ENCODE measurements at places on chromosomes 13 and 19.

GRCh38 chr19:32404933-32405430 lies 588 bp upstream of the DPY19L3 start:
- no peak for DNase-seq

- no peak for DNase-seq
Measured at GRCh38 chr19:44948237-44948636, 2.4 kb downstream of the APOC2 start.

- DNase-seq, result no peak
Measured at GRCh38 chr13:99217461-99218110, 16.9 kb downstream of the UBAC2 start.

DNA sequence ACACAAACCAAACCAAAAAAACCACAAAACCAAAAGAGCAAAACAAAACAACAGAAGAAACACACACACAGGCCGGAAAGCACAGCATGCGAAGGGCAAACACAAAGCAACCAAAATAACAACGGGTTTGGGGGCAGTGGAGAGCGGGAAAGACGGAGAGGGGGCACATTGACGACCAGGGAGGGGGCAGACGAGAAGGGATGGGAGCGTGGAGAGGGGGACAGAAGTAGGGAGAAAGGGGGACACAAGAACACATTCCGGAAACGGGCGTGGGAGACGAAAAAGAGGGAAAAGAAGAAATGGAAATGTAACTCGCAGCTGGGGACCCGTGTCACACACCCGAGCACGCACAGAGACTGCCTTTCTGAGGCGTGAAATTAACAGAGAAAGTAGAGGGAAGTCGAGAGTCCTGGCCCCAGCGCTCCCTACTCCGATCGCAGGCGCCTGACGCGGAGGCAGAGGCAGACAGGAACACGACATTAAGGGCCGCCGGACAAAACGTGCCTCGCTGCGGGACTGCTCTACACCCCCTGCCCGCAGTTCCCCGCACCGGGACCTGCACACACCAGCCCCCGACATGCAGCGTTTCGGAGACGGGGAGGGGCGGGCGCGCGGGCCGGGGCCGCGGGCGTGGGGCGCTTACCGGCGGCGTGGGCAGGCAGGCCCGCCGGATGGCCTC lies 652 bp downstream of the POU4F1 start:
- DNase-seq, result no peak

DNA sequence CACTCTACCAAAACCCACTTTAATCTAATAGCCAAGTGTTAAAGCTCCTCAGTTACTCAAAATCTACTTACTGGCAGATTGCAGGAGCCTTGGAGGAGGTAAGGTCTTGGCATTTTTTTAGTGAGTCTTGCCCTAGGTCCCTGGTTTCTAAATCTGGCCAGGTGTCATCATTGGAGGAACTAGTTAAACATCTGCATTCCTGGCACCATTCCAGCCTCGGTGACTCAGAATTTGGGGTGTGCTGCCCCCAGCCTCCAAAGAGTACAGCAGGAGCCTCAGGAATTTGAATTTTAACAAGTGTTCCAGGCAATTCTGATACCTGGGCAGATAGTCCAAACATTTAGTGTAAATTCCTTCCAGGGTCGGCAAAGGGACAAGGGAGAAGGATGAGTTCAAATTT lies 37.4 kb downstream of the KLF5 start:
- DNase-seq, result no peak

DNA sequence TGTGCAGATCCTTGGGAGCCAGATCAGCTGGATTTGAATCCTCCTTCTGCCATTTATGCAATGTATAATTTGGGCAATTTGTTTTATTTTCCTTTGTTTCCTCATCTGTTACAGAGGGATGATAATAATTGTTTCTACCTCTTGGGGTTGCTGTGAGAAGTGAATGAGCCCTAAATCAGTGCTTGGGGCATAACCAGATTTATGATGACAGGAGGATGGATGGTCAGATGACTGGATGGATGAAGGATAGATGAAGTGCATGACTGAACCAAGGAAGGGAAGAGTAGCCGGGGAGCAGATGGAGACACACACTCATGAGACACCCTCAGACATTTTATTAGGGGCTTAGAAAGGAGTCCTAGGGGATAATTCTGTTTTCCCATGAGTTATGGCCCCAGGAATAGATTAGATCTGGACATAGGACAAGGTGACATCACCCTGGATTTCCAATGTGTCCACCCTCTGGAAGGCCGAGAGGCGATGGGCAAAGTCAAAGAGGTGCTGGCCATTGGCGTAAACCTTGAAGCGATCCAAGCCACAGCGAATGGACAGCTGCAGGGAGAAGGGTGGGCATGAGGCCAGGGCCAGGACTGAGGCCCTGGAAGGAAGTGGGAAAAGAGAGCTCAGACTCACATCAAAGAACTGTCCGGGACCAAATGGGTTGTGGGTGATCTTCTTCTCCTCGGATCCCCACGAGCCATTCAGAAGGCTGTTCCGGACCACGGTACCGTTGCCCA lies 11.2 kb downstream of the LGALS4 start:
- no peak for DNase-seq

- DNase-seq, result no peak
Measured at GRCh38 chr13:110405597-110406450, 98.7 kb downstream of the COL4A2 start.

- no peak for DNase-seq
Measured at GRCh38 chr19:5369962-5370367, 29.4 kb upstream of the PTPRS start.

DNA sequence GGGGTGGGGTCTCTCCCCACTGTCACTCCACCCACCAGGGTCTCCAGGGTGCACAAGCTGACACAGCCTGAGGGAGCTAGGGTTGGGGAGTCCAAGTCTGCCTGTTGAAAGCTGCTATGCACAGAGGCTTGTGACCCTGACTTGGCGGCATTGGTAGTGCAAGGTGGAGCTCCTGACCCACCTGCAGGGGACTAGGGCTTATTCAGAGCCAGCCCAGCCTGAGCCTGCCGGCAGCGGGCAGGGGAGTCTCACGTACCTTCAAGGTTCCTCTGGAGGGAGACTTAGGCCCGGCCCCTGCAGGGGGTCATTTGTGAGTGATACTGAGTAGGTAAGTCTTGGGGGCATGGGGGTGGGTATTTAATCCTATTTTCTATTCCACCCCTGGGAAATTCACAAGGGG lies 4.7 kb downstream of the KCTD15 start:
- DNase-seq, result no peak

DNA sequence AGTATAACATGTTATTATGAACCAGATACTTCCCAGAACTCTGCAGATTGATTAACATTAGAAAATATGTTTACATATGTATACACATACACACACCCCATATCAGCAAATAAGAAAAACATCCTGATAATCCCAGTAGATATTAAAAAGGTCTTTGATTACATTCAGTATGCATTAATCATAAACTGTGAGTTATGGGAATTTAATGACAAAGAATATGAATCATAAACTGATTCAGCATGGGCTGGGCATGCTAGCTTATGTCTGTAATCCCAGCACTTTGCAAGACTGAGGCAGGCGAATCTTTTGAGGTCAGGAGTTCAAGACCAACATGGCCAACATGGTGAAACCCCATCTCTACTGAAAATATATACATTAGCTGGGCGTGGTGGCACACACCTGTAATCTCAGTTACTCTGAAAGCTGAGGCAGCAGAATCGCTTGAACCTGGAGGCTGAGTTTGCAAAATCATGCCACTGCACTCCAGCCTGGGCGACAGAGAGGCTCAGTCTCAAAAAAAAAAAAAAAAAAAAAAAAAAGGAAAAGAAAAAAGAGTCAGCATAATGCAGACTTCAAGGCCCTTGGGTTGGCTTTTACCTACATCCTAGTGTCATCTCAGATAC lies 581.9 kb upstream of the PRR20A start:
- no peak for DNase-seq

GRCh38 chr13:21530656-21531055 lies 71.6 kb upstream of the ZDHHC20 start:
- DNase-seq, result no peak

- DNase-seq, result no peak
Measured at GRCh38 chr13:50941146-50941545, 31.6 kb downstream of the RNASEH2B start.

GRCh38 chr13:110268061-110268460 lies 38.9 kb downstream of the COL4A1 start:
- no peak for DNase-seq

GRCh38 chr19:52638601-52639000 lies 446 bp upstream of the ZNF83 start:
- DNase-seq, result no peak

GRCh38 chr19:50497022-50497405 lies 14.0 kb downstream of the JOSD2 start:
- no peak for DNase-seq

DNA sequence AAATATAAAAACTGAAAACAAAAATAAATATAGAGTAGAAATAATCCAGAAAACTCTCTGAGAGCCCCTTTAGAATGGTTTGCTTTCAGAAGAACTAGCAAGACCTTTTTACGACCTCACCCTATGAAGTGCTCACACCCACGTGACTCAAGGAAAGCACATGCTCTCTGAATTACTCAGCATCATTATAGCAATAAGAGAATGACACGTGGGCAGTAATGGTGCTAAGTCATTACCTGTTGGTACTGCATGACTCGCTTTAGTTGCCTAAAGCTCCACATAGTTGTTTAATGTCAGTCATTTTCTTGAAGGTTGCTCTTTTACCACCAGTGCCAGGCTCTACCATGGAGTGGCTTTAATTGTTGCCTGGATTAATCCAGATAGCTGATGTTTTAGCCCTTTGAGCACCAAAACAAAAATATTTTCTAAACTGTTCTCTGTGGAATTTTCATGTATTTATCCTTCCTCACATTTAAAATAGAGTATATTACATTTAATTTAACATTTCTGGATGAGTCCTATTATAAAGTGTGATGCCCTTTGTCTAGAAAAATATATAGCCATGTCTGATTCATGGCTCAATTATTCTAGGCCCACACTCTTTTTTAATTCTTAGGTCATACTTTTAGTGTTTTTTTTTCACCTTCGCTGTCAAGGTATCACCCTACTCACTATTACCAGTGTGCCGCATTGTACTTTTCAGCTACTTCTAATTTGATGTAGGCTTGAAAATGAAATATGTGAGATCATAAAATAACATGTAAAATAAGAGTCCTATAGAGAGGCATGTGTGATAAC lies 56.8 kb downstream of the THSD1 start:
- no peak for DNase-seq

DNA sequence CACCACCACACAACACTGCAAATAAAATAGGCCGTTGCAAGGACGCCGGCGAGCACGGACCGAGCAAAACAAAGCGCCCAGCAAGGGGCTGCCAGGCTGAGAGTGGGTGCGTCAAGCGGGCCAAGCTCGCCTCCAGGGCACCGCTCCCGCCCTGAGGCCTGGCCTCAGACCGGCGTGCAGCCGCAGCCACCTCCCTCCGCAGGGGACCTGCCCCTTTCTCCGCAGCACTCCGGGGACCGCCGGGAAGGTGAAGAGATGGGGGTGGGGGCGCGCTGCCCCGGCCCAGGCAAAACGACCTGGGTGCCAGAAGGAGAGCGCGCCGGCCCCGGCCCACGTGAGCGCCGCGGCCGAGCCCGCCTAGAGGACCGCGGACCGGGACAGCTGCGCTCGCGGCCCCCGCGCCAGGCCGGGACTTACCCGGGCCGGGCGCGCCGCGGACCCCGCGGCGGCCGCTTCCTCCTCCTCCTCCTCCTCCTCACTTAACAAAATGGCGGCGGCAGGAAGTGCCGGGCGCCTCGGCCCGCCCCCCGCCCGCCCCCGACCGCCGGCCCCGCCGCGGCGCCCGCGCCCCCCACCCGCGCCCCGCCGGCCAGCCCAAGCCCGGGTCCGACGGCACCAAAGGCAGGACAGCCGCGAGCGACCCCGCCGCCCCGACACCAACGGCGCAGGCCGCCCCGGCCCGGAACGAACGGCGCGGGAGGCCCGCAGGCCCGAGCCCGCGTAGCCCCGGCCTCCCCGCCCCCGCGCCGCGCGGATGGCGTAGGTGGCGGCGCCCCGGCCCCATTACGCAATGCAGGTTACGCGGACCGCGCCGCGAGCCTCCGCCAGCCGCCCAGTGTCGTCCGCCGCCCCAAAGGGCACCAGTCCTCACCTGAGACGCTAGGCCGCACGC lies 674 bp downstream of the BRD4 start:
- peak; percentile 23 for DNase-seq

DNA sequence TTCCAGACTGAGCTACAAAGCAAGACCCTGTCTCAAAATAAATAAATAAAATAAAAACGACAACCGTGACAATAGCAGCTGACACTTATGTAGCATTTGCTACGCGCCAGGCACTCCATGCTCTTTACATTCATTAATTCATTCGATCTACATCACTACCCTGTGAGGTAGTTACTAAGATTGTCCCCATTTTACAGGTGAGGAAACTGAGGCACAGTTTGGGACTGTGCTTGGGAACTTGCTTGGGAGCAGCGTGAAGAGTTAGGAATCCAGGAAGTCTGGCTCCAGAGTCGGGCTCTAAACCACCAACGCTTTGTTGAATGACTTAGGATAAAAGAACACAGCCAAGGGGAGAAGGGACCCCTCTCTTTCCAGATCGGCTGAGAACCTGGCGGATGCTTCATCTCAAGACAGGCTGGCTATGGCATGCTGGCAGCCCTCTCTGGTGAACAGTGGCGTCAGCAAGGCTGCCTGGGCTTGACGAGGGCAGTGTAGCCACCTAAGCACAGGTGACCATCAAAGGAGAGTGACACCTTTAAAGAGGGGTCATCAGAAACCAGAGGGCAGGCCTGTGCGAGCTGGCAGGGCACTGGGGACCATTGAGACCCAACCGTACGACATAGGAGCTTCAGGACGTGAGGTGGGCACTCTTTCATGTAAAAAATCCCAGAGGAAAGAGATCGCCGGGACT lies 591 bp downstream of the DOHH start:
- no peak for DNase-seq

GRCh38 chr13:42524487-42525034 lies 49.4 kb upstream of the TNFSF11 start:
- no peak for DNase-seq

DNA sequence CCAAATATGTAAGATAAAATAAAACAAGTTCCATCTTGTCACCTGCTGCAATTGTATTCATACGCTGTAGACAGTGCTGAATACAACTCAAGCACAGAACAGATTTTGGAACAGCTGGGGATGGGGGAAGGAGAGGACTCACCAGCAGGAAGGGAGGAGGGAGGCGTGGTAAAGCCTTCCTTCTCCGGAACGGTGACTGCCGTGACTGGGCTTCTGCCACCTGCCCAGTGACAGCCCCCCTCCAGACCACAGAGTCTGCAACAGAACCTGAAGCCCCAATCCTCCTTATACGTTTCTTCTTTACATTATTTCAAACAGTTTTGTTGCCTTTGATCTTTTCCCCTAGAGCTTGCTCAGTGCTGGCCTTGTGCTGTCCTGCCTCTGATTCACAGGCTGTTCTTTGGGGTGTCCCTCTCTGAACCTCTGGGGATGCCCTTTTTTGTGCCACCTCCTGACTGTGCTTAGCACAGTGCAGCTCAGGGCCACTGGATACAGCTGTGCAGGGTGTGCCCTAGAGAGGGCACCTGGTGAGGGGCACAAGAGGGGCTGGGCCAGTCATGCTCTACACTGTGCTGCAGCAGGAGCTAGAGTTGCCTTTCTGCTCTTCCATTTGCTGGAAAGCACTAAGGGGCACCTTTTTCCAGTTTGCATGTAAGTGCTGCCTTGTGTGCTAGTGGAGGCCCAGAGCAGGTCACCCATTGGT lies 213.0 kb downstream of the ZIC5 start:
- no peak for DNase-seq

GRCh38 chr13:111923991-111924677 lies 142.8 kb upstream of the SOX1 start:
- DNase-seq, result no peak

All from stimulated activated CD8-positive, alpha-beta memory T cell treated with anti-CD3 and anti-CD28 coated beads, Interleukin-7, amount 100 ng/mL, for 1 hour (primary cell).